ENCODE measurements at places on chromosomes 7 and 10. TPM values are rescaled to one million over a fixed set of nuclear protein-coding genes. Genes with fewer than 3 reads are reported as not detected.

- DNase-seq: no peak
Observed at GRCh38 chr10:55024713-55025112, 223.7 kb upstream of the PCDH15 start.

DNA sequence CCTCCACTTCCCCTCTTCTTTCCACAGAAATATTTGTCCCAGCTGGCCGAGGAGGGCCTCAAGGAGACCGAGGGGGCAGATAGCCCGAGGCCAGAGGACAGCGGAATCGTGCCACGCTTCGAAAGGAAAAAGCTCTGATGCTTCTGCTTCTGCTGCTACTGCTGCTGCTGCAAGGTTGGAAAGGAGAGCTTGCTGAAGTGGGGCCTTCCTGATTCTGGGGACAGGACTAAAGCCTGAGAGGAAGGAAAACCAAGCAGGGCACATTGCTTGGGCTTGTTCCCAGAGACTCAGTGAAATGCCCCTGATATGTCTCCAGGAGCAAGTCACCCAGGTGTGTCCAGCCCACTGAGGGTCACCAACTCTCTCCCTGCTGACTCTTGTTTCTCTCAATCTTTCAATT, 35.9 kb upstream of the PDCD4 start:
- no peak for DNase-seq

Gene C1GALT1
- total RNA-seq: 65.8 TPM

Gene AKR1C3
- 120 TPM for total RNA-seq

Gene ADRB1
- total RNA-seq: 1.1 TPM

- peak; percentile 15 for DNase-seq
Observed at GRCh38 chr7:18119985-18120384, 92.3 kb upstream of the PRPS1L1 start.

DNA sequence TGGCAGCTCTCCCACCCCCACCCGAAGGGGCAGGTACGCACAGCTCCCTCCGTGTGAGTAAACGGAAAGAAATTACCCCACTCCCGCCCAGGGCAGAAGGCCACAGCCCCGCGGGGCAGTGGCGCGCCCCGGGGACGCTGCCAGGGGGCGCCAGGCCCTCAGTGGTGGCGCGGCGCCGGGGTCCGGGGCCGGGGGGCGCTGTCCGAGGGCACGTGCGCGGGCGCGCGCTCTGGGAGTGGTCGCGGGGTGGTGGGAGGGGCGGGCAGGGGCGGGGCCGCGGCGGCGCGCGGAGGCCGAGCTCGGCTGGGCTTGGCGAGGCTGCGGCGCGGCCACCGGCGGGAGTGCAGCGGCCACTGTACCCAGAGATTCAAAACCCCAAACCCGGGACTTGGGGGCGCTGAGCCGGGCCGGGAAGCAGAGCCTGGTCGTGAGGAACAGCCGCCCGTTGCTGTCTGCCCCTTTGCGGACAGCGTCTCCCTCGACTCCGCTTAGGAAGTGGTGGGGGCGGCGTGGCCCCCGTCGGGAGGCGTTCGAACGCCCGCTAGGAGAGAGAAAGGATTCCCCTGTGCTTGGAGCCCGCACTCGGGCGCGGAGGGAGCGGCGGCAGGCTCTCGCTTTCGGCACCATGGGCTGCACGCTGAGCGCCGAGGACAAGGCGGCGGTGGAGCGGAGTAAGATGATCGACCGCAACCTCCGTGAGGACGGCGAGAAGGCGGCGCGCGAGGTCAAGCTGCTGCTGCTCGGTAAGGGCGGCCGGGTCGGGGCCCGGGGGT, at the start of gene GNAI1:
GNAI1 (plus strand) TSS at position 296 of the 773 bp plus-strand sequence; CDS start at position 626, 330 bp downstream.
- peak; percentile 75 for DNase-seq

DNA sequence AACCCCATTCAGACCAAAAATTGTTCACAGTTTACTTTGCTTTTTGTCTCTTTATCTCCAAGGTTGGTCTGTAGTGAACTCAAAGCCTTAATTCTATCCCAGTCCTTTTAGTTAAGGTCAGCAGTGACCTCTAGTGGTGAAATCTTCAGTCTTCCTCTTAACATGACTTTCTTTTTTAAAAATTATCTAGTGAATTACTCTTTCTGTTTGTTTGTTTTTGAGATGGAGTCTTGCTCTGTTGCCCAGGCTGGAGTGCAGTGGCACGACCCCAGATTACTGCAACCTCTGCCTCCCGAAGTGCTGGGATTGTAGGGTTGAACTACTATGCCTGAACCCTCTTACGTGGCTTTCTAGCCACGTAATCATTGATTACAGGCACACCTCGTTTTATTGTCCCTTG, 25.0 kb downstream of the ZNF487 start:
- peak; percentile 76 for DNase-seq

GRCh38 chr7:100190048-100190711, 12.5 kb downstream of the STAG3 start:
- peak; percentile 42 for DNase-seq

DNA sequence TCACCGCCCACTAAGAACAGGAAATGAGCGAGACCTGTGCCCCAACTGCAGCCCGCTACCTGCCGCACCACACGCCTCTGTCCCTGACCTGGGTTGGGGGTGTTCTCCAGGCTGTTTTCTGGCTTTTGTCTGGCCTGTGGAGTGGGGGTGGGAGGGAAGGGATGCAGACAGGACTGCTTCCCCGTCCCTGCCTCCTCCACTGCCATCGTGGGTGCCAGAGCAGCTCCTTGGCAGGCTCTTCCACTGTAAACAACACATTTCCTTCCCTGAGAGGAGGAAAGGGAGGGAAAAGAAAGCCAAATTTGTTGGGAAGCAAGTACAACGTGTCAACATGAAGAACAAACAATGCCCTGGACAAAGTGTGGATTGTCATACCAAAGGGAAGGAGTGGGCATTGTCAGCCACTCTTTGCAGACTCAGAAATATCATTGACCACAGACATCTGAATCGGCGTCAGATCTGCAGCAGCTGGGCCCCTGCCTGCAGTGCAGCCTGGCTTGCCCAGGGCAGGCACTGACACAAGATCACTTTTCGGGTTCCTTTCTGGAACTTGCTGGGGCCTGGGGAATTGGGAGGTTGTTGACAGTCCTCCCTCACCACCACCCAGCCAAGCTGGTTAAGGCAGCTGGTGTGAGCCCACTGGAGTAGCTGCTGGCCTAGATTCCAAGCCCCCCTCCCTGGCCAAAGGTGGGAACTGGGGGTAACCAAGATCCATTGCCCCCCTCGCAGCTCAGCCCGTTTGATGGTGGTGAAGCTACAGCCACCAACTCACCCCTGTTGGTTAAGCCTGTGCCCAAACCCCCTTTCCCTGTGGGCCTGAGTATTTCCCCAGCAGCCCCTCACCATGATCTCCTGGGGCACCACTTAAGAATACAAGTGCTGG, 22.6 kb upstream of the TRIM8 start:
- DNase-seq: no peak
